ENCODE measurements at places on chromosomes 6 and 20.

DNA sequence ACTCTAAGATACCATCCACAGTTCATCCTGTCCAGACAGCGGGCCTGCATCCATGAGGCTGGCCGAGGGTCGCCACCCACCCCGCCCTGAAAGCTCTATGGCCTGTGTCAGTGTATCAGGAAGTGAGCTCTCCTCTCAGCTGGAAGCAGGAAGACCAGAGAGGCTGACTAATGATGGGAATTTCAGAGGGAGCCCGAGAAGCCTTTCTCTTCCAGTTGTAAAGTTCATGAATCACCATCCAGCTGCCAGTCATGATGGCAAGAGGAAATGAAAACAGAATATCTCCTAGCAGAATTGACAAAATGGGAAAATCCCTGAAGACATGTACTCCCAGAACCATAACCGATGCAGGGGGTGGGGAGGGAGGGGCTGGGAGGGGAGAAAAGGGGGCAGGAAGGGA lies 109.6 kb upstream of the RPS6KA2 start:
- no peak for DNase-seq

DNA sequence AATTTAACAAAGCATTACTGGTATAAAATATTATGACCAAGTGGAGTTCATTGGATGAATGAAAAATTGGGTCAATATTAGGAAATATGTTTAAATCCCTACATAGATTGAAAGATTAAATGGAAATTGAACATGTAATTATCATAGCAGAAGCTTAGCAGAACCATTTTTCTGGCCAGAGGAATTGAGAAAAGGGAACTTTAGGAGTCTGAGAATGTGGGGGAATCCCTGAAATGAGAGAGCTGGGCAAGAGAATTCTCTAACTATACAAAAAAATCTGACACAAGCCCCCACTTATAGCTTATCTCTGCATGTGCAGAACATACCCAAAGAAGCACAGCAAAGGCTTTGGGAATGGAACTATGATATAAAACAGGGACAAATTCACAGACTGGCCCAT lies 67.4 kb upstream of the ARHGAP18 start:
- no peak for DNase-seq

DNA sequence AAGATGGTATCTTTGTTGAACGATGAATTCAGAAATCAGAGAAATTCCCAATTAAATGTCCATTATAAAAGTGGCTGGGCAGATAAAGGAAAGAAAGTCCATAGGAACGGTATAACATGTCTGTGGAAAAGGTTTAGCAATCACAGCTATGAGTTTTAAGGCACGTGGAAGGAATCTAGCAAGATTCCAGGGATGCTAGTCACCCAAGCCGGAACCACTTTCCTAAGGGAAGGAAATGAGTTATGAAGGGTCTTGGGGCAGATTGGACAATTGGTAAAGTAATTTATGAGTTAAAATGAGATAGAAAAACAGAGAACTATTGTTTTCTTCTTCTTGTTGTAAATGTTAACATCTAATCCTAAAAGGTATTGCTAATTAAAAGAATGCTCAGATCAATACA lies 384.8 kb downstream of the ADGRB3 start:
- no peak for DNase-seq

DNA sequence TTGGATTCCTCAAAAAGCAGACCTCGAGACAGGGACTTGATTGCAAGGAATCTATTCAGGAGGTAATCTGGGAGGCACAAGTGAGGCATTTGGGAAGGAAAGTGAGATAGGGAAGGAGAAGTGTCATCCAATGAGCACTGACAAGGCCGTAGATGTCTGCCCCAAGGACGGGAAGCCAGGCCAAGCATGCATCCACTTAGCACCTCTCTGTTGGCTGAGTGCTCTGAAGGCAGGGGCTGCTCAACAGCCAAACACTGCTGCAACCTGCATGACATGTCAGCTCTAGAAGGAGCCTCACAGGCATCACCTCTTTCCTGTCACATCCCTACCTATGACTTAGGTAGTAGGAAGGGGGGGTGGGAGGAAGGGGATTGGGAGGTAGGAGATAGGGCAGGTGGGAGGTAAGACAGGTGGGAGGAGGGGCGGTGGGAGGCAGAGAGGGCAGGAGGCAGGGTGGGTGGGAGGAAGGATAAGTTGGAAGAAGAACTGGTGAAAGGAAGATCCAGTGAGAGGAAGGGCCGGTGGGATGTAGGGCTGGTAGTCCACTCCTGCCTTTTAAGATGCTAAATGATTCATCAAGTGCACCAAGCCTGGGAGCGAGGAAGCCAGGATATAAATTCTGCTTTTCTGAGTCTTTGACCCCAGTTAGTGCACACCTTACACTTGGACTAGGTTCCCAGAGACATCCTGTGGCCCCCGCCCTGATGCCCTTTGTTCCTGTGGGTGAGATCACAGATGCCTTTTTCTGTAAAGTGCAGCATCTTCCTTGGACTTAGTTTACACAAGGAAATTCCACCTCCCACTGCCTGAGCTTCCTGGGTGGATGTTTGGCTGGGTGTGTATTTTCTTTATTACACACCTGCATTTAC lies 83.8 kb upstream of the NXT1 start:
- no peak for DNase-seq

DNA sequence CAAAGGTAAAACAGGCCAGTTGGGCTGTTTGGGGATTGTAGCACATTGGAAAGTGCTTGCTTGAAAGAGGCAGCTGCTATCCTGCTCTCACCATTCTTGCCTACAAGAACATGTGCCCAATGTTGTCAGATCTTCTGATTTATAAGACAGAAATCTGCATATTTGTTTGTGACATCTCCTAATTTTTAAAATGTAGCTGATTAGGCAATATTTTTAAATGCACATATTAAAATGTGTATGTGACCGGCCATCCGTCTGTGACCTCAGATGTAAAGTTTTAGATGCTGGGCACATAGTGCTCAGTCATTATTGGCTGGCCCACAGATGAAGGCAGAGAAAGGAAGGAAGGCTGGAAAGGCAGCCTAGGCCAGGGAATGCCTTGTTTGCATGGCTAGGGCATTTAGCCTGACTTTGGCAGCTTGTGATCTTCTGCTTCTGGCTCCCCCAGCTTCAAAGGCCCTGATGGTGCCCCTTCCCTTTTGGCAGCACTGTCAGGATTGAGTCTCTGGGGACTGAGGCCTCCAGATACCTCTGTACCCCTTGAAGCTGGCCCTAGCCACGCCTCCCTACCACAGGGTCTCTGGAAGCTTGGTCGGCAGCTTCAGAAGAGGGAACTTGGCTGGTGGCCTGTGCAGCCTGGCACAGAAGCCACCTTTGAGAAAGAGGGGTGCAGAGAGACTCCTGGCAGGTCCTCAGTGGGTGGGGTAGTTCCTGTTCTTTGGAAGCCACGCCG lies 6.4 kb downstream of the SNPH start:
- DNase-seq = no peak

DNA sequence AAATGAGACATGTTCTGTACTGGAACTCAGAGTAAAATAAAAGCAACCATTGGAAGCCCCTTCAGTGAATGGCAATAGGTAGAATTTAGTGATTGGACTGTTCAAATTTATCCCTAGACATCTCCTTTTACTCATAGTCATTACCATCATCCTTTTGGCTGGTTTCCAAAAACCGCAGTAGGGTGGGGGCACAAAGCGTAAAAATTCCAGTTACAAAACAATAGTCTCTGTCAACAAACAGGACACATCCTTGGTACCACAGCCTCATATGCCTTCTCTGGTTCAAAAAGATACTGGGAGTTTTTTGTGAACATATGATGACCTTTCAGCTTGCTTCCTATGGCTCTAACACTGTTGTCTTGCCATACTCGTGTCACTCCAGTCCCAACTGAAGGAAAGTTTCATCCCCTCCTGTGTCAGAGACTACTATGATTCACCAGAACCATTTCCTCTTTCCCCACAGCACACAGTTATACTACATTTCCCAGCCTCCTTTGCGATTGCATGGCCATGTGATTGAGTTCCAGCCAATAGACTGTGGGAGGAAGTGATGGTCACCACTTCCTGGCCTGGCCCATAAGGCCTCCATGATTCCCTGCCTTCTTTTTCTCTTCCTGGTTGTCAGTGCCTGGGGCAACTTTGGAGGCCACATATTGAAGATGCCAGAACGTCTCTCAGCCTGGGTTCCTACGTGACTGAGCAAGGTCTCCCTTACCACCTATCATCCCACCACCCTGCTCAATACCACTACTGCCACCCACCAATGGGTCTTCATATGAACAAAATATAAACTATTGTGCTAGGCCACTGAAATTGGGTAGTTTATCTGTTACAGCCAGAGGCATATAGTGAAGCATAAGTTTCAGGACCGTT lies 162.4 kb downstream of the ID4 start:
- DNase-seq = no peak

DNA sequence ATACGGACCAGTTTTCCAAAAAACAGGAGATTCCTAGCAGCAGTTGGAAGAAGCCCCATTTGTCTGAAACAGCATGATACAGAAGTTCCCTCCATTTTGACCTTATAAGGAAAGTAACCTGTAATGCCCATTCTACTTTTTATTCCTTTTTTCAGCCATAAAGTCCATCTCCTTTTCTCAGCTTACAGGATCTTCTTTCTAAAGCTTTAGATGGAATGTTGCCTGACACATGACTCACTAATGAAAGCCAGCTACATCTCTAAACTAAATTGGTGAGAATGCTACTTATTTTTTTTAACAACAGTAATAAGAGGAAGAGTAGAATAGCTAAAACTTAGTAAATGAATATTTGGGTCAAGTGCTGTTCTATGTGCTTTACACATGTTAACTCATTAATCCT lies 234.1 kb downstream of the CDH26 start:
- no peak for DNase-seq

- no peak for DNase-seq
Observed at GRCh38 chr20:25283221-25283951, 35.5 kb downstream of the PYGB start.

GRCh38 chr6:31362751-31363150 lies 5.8 kb upstream of the HLA-B start:
- no peak for DNase-seq

DNA sequence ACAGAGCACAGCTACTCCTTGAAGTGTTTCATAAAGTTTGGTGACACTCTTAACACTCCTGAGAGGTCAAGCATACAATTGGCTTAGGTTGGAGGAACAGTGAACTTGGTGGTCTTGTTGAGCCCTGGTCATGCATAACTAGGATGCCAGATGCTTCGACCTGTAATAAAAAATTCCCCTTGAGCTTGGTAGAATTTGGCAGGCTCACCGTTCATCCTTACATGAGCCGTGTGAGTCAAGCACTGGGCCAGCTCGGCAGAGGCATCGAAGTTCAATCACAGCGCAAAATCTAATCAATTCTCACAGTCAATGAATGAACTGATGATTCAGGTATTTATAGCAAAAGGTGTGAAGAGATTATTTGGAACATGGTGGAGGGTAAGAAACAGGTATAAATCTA lies 33.7 kb downstream of the CYP24A1 start:
- DNase-seq = no peak

DNA sequence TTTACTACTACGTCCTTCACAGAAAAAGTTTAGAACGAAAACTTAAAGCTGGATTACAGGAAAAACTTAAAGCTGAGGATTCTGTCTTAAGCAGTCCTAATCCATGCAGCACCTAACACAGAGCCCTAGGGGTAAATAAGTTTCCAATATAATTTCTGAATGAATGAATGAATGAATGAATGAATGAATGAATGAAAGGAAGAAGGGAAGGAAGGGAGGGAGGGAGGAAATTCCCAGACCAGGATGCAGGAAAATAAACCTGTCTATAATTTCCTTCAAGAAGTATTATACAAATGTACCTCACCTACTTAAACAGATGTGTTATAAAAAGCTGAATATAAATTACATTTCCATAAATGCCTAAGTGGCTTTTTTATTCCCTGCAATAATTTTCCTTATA lies 83.4 kb downstream of the RNGTT start:
- no peak for DNase-seq

DNA sequence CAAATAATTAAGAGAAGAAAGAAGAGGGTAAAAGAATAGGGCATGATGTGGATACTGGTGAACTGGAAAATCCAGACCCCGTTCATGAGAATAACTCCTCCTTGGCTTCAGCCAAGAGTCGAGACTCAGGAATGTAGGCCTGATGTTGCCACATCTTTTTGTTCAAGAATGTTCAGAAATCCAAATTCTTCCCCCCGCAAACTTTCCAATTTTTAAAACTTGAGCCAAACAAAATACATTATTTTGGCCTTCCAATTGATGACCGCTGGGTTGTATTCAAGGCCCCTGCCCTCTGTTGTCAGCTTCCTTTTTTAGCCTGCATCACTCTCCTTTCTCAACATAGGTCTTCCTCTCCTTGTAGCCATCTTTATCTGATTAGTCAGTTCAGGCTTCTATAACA lies 106.1 kb downstream of the TNFAIP3 start:
- no peak for DNase-seq

GRCh38 chr6:117138920-117139319 lies 126.4 kb upstream of the VGLL2 start:
- no peak for DNase-seq

DNA sequence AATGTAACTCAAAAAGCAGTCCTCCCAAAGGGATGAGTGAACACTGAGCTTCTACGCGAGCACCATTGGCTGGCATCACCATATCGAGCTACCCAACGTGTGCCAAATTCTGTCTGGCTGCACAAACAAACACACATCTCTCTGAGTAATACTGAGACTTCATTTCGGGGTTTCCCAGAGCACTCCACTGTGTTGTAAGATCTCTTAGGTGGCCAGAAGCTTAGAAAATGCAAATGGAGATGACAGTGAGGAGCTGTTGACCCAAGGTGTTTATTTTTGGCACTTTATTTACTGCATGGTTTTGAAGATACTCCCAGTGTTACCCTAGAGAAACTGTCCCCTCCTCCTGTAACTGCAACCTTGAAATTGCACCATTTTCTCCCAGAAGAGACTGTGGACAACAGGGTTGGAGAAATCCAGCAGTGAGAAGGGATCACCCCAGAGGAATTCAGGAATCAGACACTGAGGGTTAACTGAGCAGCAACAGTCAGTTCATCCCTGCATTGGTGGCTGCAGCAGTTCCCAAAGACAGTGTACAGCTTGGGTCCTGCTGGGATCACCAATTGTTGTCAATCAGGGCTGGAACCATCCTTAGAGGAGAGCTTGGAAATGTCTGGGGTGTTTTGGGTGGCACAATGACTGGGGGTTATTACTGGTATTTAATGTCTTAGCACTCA lies 1.0 kb upstream of the RIPOR2 start:
- DNase-seq = no peak

- DNase-seq = no peak
Observed at GRCh38 chr6:113292646-113293422, 564.3 kb upstream of the MARCKS start.

- DNase-seq = no peak
Observed at GRCh38 chr6:120646101-120646500, 688.2 kb downstream of the TBC1D32 start.

DNA sequence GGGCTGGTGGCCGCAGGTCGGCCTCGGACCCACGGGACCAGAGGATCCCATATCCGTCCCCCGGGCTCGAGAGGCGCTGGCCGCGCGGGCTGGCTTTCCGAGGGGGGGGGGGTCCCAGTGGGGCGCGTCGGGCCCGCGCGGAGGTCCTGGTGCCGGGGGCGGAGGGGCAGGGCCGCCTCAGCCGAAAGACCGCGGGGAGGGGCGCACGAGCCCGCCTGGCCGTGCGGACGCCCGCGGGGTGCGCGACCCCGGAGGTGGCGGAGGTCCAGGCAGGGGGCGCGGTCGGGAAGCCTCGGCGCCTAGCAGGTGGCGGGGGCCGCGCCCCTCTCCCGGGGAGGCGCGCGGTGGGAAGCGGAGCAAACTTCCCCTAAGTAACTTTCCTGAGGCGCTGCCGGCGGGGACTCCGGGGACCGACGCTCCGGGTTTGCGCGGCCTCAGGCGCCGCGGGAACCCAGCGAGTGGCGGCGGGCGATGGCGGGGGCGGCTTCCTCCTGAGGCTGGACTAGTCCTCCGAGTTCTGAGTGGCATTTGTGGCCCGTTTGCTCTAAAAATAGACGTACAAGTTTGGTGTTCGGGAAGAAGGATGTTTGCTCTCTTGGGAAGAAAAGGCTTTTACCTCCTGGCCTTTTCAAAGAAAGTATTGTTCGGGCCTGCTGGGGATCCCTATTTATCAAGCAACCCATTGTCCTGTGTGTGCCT lies 26.5 kb upstream of the BTBD3 start:
- peak; percentile 11 for DNase-seq
